ENCODE measurements at places on chromosomes 3 and 15.

GRCh38 chr3:52756141-52756540 lies 14.6 kb downstream of the NEK4 start:
- H3K27ac ChIP-seq: no peak overlapping the region
- H3K4me1 ChIP-seq: no peaks in the 10 kb centered on the region
- H3K27me3 ChIP-seq: no peaks in the 10 kb centered on the region
- no peak overlapping the region for H3K4me3 ChIP-seq

- no peaks in the 10 kb centered on the region for H3K36me3 ChIP-seq
- H3K27ac ChIP-seq: no peak overlapping the region
- H3K4me1 ChIP-seq: no peaks in the 10 kb centered on the region
- H3K4me3 ChIP-seq: no peak overlapping the region
Observed at GRCh38 chr15:86115145-86115801, 35.6 kb downstream of the AGBL1 start.

GRCh38 chr3:9846931-9847488 lies 3.2 kb upstream of the RPUSD3 start:
- DNase-seq: no peak
- no peaks in the 10 kb centered on the region for H3K36me3 ChIP-seq
- H3K27ac ChIP-seq: no peak overlapping the region
- H3K4me1 ChIP-seq: peaks cover 1% of the 10 kb centered on the region
- H3K4me3 ChIP-seq: no peak overlapping the region
- no peaks in the 10 kb centered on the region for H3K27me3 ChIP-seq

- no peaks in the 10 kb centered on the region for H3K27me3 ChIP-seq
- H3K27ac ChIP-seq: no peak overlapping the region
- no peak overlapping the region for H3K4me3 ChIP-seq
- H3K36me3 ChIP-seq: no peaks in the 10 kb centered on the region
- H3K4me1 ChIP-seq: no peaks in the 10 kb centered on the region
- peak; percentile 35 for DNase-seq
Observed at GRCh38 chr15:78212546-78213424, 21.6 kb downstream of the ACSBG1 start.
